Kidney capillary endothelial cell (primary cell): ENCODE measurements at places on chromosomes 2 and 18.

GRCh38 chr18:62420513-62421209 is 95.6 kb downstream of the TNFRSF11A start:
- DNase-seq = no peak

DNA sequence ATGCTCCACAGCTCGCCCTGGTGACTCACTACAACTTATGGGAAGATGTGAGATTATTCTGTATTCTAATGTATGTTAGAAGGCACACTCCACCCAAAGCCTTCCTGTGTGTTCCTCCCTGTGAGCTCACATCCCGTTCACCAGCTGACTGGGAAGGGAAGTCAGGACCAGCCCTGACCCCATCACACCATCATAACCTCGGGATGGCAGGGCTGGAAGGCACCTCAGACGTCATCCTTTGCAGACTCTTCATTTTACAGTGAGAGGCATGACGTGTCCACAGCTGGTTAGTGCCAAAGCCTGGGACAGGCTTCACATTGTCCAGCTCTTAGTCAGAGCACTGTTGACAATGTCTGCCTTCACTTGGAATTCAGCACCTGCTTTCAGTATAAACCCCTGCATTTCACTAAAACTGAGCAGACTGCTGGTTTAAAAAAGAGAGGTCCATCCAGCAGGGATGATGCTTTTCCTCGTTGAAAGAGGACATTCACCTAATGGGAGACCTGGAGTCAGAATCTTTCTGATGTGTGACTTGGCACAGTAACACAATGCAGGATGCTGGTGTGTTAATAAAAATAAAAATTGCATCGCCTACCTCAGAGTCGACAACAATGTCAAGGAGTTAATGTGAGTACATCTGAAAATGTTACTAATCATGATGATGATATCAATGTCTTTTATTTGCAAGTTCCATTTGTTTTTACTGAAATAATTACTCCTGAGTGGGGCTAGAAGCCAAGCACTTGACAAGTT is 418.0 kb upstream of the TNP1 start:
- peak; percentile 99 for DNase-seq

DNA sequence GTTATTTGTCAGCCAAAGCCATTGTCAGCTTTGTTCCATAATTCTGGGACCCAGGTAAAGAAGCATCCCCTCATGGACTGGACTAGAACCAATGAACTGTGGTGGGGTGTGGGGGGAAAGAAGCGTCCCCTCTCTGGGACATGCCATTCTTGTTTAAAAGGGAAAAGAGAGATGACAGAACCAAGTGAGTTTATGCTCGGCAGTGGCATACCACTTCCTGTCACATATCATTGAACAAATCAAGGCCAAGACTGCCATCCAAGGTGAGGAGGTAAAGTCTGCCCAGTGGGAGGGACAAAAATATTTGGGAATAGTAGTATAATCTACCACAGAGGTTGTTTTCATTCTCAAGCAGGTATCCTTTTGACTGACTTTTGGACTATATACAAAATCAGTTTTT is 4.7 kb upstream of the GLS start:
- DNase-seq = no peak

DNA sequence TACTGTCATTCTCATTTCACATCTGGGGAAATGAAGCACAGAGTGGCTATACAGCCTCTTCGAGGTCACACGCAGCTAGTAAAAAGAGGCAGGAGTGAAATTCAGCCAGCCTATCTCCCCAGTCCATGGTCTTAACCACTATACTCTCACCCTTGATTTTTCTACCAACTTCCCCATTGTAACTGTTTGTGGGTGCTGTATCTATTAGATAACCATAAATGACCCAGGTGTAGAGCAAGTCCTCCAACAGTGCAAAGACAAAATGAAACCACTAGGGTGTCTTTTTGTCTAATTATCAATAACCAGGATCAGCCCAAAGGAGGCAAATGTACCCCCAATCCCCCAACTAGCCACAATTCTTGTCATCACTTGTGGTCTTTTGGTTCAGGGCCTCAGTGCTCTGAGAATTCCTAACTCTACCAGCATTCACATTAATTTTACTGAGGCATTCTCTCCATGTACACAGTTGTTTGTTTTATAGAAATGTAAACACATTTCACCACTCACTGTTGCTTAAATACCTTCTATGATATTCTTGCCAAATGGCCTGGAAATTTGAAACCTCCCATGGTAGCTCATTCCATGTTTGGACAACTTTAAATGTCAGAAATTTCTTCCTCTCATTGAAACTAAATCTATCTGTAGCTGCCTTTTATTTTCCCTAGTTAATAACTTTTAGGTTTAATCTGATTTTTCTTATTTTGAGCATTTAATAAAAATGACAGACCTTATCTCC is 58.7 kb downstream of the SLC40A1 start:
- DNase-seq = no peak

- DNase-seq = peak; percentile 43
Measured at GRCh38 chr2:12555012-12555645, 161.6 kb upstream of the TRIB2 start.

DNA sequence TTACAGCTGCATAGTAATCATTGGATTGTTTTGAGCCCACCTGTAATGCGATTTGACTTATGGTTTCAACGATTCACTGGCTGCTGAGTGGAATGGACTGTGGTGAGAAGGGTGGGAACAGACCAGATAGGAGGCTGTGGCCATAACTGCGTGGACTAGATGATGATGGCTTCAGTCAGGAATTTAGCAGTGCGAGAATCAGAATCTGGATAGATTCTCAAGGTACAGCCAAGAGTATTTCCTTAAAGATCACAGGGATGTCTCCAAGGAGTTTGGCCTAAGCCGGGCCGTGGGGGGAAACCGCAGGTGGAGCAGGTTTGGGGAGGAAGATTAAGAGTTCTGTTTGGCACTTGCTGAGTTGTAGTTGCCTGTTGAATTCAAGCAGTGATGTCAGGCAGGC is 44.0 kb upstream of the CHMP1B start:
- no peak for DNase-seq

DNA sequence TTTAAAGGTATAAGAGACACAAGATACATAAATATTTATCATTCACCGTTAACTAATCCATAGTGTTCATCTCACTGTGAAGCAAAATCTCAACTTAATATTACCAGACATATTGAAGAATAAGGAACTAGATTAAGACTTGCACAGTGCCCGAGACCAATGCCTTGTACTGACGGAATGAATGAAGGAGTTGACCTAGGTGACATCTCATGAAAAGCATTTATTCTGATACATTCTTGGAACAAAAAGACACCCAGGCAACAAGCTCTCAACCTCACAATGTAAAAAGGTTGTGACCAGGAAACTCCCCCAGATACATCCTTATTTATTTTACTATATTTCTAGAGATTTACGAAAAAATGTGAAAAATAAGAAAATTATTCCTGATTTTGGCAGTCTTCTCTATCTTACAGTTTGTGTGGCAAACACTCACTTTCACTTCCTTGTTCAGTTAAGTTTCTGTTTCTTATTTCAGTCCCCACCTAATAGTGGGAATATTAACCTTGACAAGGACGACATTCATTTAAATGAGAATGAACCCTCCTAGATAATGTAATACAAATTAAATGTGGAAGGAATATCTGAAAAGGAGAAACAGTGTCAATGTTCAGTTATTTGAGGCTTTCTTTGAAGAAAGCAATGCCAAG is 28.4 kb downstream of the M1AP start:
- DNase-seq = no peak

GRCh38 chr2:26421961-26422360 is 20.2 kb downstream of the DRC1 start:
- DNase-seq = no peak

DNA sequence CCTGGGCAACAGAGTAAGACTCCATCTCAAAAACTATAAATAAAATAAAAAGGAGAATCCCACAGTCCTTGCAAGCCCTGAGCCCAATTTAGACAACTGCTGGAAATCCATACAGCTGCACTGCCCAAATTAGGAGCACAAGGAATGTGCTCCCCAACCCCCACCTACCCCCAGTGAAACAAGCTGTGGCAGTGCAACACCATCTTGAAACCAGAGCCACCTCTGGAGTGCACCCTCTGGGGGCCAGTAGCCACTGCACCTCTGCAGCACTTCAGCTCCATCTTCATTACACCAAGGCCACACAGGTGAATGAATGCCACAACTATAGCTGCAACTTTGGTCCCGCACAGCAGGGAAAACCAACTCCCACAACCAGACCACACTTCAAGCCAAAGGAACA is 37.3 kb downstream of the USP34 start:
- no peak for DNase-seq

GRCh38 chr2:81767187-81767912 is 1462.8 kb upstream of the LRRTM1 start:
- no peak for DNase-seq

GRCh38 chr2:226693521-226693920 is 106.1 kb downstream of the IRS1 start:
- peak; percentile 28 for DNase-seq

DNA sequence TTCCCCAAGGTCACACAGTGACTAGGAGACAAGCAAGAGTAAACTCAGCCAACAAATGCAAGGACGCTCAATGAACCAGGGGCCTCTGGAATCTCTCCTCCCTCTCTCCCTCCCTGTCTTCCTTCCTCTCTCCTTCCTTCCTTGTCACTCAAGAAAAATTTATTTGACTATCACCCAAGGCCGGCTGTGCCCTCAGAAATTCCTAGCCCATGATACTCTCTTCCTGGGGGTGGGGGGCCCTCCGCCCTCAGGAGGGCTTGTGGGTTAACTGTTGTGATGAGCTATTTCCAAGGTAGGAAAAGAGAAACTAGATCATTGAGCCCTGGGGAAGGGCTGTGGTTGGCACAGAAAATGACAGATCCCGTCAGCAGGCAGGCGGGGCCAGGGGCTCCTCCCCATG is 21.7 kb downstream of the INHBB start:
- no peak for DNase-seq

DNA sequence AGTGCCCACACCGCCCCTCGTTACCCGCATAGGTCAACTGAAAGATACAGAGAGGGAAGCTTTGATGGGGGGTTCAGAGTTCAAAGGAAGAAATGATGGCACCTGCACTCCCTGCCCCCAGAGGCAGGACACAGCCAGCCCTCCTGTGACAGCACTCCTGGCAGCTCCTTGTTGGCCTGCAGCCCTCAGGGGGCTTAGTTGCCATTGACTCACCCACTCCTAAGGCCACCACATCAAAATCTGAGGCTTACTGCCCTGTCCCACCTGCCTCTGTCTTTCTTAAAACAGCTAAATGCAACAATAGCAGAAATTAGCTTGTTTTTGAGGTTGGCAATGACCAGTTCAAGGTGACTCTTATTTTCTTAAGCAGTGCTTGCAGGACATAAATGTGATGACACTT is 31.6 kb upstream of the SLC35F6 start:
- no peak for DNase-seq

- DNase-seq = peak; percentile 23
Measured at GRCh38 chr2:69946351-69947324, 14.8 kb downstream of the ASPRV1 start.

GRCh38 chr2:28360718-28361293 is 31.9 kb upstream of the FOSL2 start:
- no peak for DNase-seq

GRCh38 chr2:157152362-157152761 is 105.1 kb upstream of the GALNT5 start:
- no peak for DNase-seq

GRCh38 chr18:58591286-58591685 is 37.6 kb downstream of the ALPK2 start:
- DNase-seq = no peak

GRCh38 chr2:42804338-42804737 is 12.0 kb upstream of the HAAO start:
- no peak for DNase-seq

GRCh38 chr18:36420826-36421225 is 123.3 kb downstream of the FHOD3 start:
- no peak for DNase-seq

DNA sequence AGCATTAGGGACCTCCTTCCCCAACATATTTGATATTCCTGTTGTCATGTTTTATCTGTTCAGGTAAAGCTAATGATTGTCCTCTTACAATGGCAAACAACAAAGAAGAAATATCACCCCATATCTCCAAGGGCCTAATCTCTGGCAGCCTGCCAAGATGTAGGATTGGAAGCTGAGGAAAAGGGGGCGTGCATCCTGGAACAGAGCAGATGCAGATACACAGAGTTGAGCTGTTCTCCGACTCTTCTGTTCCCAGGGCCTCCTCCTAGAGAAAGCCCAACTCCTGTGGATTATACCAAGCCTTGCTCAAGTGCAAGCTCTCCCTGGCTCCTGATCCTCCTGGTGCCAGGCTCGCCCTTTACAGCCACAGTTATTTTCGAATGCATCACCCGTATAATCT is 35.2 kb upstream of the CD207 start:
- DNase-seq = no peak

GRCh38 chr2:205405752-205406151 is 276.5 kb upstream of the NRP2 start:
- peak; percentile 41 for DNase-seq

GRCh38 chr2:101480764-101481163 is 5.9 kb upstream of the RFX8 start:
- no peak for DNase-seq

DNA sequence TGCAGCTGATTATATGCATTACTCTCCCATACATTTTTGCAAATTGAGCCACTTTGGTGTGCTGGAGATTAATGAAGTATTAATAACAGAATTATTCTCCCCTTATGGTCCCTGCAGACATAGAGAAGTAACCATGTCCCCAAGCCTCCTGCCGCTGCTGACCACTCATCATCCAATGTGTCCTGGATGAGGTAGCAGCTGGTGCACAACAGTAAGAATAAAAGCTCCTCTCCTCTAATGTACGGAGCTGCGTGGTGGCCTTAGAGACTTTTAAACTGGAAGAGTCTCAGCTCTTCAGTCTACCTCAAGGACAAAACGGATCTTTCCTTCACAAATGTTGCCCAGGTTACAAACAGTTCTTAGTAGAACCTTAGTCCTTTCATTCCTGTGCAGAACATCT is 37.7 kb downstream of the TPO start:
- no peak for DNase-seq

DNA sequence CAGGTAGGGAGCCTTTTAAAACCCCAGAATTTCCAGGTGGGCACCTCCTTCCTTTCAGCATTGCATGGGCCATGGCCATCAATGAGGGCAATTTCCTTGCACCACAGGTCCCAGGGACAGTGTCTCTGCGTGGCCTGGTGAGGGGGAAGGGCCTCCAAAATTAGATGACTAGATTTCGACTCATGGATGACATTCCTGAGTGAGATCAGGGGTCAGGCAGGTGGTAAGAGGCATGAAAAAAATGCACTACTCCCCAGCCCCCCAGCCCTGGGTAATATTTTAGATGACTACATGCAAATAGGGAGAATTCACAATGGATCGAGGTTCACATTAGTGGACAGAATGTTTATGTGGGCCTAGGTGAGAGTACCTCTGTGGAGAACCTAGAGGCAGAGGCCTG is 19.0 kb upstream of the IGFBP5 start:
- DNase-seq = no peak
